ENCODE measurements at places on chromosomes 1 and 21.
A peak's percentile ranks its signal among the peaks of the same experiment; 100 is the strongest.

GRCh38 chr1:200535605-200536004, 84.9 kb downstream of the KIF14 start:
- no peak for DNase-seq

- no peak for DNase-seq
These were observed 67.0 kb downstream of the ERO1B start for GRCh38 chr1:236214761-236215160.

GRCh38 chr1:6591222-6591621, 11.4 kb downstream of the ZBTB48 start:
- DNase-seq, result no peak

DNA sequence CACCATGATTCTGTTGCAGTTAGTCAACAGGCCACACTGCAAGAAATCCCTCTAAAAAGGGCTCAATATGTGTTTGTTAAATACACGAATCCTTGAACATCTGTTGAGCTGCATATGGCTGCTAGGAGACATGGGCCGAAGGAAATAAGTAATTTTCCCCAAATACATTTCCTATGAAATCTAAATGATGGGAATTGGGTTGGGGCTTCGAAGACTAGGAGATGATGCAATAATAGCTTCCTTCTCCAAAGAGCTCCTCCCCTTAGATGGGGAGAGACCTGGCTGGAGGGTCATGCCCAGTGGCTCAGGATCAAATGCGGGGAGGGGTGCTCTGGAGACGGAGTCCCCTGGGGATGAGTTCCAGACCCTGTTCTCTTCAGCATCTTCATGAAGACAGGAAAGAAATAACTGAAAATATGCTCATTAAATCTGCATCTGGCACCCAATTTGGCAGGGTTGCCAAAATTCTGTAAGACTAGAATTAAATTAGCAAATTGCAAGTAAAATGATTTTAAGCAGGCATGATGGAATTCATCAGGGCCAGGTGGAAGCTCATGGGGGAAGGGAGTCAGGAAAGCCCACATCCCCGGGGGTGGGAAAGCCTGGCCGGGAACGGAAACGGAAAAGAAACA, 165.0 kb upstream of the EDN2 start:
- DNase-seq, result no peak

- DNase-seq, result no peak
These were observed 62.3 kb downstream of the PTGS2 start for GRCh38 chr1:186617926-186618325.

DNA sequence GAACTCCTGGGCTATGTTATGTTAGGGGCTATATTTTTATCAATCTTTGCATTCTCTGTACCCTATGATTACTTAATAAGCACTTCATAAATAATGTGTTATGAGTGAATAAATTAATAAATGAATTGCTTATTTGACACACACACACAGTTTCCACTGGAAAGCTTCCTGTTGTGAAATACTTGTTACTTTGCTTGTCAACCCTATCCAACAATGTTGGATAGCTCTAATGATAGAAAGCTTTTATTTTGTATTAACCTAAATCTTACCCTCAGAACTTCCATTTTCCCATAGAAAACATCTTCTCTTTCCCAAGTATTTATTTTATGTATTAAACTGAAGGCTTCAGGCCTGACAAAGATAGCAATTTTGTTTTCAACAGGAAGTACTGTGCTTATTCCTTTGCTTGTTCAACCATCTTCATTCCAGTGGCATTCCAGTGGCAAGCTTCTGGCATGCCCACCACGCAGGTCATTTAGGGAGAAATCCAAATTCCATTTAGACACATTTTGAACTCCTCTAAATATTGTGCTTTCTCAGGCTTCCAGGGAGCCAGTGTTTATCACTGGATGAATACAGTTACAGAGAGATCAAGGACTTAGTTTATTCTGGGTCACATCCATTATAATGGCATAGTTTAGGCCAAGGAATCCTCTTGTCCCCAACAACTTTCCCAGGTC, 134.4 kb downstream of the TGFB2 start:
- peak; percentile 60 for DNase-seq

- peak; percentile 10 for DNase-seq
These were observed 306.3 kb upstream of the ESRRG start for GRCh38 chr1:217029281-217030157.

- peak; percentile 95 for DNase-seq
These were observed 27.7 kb upstream of the PTGFRN start for GRCh38 chr1:116881879-116882520.

GRCh38 chr1:230188826-230189225, 121.8 kb downstream of the GALNT2 start:
- no peak for DNase-seq

DNA sequence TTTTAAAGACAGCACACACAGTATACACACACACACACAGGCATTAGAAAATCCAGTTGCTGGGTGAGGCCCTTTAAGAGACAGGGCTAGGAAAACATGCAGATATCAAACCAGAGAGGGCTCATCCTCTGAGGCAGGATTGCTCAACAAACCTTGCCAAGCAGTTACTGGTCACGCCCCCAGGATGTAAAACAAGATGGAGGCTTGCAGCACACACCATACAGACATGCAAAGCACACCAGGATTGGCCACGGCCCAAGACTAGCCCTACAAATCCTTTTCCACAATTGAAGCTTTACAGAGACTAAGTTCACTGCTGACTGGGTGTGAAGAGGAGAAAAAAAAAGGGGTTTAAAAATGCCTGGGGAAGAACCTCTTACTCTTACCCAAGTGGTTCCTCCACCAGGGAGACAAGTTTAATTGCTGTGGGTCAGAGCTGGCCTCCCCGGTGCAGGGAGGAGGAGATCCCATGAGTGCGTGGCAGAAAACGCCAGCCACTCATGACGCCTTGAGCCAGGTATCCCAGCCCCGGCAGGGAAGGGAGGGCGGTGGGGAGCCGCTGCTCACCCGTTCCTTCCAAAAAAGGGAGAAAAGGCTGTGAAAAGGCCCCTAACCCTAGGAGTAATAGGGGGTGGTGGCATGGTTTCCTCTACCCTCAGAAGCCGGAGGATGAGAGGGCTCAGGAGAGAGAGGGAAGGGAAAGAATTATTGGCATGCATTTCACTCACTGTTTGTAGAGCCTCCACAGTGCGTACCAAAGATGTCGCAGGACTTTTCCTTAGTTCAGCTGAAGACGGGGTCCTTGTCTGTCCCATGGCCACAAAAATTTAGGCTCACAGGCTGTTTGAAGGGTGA, 594.6 kb upstream of the ZP4 start:
- peak; percentile 78 for DNase-seq

DNA sequence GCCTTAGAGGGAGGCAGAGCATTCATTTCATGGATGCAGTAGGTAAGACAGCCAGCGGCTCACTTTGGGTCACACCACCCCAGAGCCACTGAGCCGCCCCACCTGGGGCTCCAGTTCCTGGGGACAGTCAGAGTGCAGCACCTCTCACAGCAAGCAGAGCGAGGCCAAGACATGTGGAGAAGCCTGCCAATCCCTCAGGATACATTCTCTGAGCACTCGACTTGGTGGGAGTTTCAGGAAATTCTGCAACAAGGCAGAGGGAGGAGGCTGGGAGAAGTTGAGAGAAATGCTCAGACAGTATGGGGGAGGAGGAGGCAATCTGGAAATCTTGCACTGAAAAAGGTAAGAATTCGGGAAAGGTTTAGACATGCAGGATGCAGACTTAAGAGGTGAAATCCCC, 60.8 kb upstream of the WLS start:
- DNase-seq, result no peak

DNA sequence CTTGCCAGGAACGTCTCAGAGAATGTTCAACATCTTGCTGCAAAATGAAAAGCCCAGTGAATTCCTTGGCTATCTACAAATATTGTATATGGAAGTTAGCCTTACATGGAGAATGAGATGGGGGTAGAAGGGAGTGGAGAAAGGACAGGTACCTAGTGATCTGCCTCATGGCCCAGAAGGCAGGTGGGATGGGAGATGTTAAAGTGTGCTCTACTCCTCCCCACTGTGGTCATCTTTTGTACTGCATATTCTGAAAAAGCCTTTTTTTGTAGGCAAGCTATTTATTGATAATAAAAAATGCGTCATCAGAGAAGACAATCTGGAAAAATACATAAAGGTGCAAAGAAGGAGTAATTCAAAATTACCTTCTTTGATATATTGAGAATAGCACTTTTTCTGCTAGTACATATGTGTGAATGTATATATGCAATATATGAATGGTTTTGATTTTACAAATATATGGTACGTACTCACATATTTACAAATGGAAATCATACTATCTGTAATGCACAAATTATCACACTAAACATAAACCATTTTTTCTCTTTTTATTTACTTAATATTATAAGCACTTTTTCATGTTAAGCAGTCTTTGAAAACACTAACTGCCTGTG, 19.1 kb upstream of the SLC5A9 start:
- no peak for DNase-seq

DNA sequence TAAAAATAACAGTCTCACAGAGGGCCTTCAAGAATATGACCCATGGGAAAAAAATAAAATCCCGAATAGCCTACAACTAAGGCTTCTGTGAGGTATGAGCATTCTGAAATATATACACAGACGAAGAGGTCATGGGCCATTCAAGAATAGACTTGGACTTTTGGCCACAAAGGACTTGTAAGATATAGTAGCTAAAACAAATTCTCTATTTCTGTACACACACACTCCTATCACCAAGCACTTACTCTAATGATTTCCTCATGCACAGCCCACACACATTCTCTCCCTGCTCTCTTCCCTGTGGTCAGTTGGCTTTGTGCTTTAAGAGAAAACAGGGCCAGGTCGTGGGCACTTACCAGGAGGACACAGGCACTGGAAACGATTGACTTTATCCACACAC, 69.7 kb upstream of the ADAM30 start:
- peak; percentile 38 for DNase-seq

GRCh38 chr1:95040032-95040525, 32.7 kb downstream of the ALG14 start:
- DNase-seq, result no peak

DNA sequence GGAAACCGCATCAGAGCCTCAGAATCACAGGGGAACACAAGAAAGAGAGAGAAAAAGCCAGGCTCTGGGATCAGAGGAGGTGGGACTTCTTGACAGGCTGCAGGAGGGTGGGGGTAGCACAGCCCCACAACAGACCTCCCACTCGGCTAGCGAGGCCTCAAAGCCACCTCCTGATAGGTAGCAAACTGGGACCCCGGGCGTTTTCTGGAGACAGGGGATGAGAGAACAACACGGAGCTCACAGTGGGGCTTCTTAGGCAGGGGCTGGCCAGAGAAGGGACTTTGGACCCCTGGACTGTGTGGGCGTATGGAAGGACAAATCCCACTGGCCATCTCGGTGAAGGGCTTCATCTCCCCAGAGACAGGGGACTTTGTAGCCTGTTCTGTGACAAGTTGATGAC, 116.3 kb downstream of the AJAP1 start:
- no peak for DNase-seq

DNA sequence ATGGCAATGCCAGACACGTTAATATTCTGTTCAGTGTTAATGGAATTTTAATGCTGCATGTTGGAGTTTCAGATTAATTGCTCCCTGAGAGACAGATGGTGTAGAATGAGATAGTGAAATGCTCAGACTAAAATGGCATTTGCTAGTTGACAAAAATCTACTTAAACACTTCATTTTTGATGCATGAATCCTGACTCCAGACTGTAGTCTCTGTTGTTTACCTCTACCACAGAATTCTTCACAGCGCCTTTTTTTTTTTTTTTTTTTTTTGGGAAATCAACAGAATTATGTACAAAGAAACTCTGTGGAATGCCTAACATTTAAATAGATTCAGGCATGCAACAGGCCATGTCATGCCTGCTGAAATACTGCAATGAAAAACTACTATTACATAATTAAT, 111.3 kb downstream of the PLPPR5 start:
- DNase-seq, result no peak

DNA sequence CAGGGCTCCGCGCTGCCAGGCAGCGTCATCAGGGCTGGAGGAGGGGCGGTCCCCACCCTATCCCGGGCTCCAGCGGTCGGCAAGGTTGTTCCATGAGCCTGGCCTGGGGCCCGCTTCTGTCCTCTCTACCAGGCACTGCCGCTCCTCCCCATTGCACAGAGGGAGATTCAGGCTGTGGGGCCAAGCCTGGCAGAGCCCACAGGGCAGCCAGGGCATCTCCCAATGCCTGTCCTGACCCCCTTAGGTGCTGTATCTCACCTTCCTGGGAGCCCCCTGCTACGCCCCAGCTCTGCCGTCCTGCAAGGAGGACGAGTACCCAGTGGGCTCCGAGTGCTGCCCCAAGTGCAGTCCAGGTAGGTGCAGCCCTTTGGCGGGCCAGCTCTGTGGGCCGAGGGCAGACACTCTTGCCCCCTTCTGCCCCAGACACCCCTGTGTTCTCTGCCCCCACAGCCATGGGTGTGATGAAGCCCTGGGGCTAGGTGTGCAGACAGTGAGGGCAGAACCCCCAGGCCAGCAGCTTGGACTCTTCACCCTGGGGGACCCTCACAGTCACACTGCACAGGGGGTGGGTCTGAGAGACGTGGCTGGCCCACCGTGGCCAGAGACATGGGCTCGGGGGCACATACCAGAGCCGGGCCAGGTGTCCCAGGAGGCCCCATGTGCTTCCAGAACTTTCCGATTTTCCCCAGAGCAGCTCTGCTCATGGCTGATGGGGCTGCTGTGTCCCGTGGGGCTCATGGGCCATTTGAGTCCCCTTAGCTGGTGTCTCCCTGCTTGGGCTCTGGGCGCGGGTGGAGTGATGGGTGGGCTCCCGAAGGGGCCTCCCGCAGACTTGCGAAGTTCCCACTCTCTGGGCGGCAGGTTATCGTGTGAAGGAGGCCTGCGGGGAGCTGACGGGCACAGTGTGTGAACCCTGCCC, 1.6 kb downstream of the TNFRSF14 start:
- no peak for DNase-seq

DNA sequence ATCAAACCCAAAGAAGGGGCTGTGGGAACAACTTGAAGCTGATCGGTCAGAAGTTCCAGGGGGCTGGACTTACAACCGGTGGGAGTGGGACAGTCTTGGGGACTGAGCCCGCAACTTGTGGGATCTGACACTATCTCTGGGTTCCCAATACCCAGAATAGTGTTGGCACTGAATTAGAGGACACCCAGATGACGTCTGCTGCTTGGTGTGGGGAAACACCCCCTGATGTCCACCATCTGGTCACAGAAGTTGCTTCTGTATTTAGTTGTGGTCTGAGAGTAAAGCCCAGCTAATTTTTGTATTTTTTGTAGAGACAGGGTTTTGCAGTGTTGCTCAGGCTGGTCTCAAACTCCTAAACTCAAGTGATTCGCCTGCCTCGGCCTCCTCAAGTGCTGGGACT, 28.8 kb downstream of the SERBP1 start:
- no peak for DNase-seq

DNA sequence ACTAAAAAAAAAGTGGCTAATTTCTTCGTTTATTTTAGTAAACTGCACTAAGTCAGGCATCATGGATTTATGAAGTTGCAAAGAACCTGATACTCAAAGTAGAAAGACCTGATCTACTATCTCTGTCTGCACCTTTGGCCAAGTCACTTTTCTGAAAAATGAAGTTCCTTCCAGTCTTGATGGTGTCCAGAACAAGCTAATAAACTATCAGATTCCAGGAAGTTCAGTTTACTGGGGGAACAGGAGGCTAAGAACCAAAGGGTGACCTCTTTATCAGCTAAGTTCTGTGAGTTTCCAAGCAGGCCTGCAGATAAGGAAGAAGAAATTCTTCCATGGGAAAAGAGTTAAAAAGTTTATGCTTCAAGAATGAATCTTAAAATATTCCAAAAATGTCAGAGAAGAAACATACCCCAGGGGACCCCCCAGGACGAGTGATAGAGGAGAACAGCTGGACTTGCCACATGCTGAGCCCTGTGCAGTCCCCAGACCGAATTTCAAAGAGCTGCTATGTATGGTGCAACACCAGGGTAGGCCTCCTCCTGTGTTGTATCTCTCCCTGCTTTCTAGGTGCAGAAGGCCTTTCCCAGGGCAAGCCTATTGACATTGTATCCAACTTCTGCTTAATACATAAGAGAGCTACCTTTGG, 72.8 kb upstream of the FGGY start:
- no peak for DNase-seq
